Heart left ventricle (tissue), 16 donors: ENCODE measurements at places on chromosomes 6 and 20.

DNA sequence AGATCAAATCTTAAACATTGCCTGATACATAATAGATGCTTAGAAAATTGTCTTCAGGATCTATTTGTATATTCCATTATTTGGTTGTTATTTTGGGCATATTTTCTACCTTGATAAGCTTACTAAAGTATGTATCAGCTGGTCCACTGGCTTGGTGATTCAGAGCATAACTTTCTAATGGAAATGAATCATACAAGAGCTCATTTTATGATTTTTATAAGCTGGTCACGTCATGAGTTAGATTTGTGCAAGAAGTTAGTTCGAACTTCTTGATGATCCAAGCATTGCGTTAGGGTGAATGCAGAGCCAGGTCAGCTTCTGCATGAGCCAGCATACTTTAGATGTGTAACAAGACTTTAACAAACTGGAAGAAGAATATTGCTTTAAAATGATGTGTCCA, 144.5 kb upstream of the FLRT3 start:
- DNase-seq: no peak
- no peaks in the 10 kb centered on the region for H3K27me3 ChIP-seq
- no peak overlapping the region for H3K4me3 ChIP-seq
- no peak overlapping the region for H3K27ac ChIP-seq
- no peaks in the 10 kb centered on the region for H3K36me3 ChIP-seq
- H3K4me1 ChIP-seq: no peaks in the 10 kb centered on the region

GRCh38 chr6:105443941-105444340, 41.1 kb upstream of the PREP start:
- H3K36me3 ChIP-seq: no peaks in the 10 kb centered on the region
- no peak overlapping the region for H3K27ac ChIP-seq
- DNase-seq: no peak
- no peaks in the 10 kb centered on the region for H3K4me1 ChIP-seq
- H3K4me3 ChIP-seq: no peak overlapping the region

DNA sequence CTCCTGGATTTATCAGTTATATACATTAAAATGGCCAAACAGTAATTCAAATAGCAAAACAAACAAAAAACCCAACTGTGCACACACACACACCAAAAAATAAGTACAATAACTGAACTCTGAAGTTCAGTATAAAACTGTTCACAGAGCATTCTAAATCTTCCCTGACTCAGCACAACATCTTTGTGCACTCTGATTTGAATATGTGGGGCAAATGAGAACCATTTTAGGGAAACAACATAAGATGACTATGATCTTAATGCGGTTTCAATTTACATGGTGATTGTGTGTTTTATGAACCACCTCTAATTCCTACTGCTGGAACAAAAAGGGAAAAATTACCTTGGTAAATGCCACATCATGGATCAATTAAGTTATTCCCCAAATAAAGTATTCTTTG, 41.7 kb downstream of the PLAGL1 start:
- no peak overlapping the region for H3K4me3 ChIP-seq
- H3K27ac ChIP-seq: no peak overlapping the region
- peaks cover 17% of the 10 kb centered on the region for H3K4me1 ChIP-seq

- DNase-seq: peak; percentile 14
- no peaks in the 10 kb centered on the region for H3K36me3 ChIP-seq
- H3K4me3 ChIP-seq: no peak overlapping the region
- H3K27ac ChIP-seq: no peak overlapping the region
- no peaks in the 10 kb centered on the region for H3K4me1 ChIP-seq
Measured at GRCh38 chr20:63325554-63326313, 32.7 kb downstream of the COL20A1 start.

DNA sequence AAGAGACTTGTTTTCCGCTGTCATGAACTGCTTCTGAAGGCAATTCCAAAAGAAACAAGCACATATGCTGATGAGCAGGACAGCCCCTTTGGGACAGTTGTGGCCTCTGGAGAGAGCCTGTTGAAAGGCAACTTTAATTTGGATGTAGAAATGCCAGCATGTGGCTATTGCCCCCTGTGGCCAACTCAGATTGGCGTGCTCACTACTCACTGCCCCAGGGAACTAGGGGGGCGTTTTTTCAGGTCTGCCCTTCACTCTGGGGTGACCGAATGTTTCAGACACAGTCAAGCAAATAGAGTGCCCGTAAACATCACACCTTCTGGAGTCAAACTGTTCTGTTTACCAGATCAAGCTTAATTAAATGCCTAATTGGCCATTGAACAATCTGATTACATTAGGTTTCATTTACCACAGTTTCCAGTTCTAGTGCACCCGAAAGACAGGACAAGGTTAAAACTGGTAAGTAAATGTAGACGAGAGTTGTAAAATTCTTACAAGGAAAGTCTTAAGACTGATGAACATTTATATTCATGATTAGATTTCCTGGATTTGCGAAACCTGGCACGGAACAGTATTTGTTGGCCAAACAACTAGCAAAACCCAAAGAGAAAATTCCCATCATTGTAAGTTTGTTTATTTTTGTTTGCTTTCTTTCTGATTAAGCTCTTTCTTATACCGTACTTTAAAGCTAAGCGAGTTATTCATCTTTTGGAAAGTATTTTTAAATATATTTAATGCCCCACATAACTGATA, 75.9 kb upstream of the SYNJ2 start:
- H3K27me3 ChIP-seq: no peaks in the 10 kb centered on the region
- no peak overlapping the region for H3K27ac ChIP-seq
- peaks cover 57% of the 10 kb centered on the region for H3K36me3 ChIP-seq
- no peak for DNase-seq
- no peak overlapping the region for H3K4me3 ChIP-seq
